GM23338 (cell line): ENCODE measurements at places on chromosomes 3 and 15.
A peak's percentile ranks its signal among the peaks of the same experiment; 100 is the strongest.

DNA sequence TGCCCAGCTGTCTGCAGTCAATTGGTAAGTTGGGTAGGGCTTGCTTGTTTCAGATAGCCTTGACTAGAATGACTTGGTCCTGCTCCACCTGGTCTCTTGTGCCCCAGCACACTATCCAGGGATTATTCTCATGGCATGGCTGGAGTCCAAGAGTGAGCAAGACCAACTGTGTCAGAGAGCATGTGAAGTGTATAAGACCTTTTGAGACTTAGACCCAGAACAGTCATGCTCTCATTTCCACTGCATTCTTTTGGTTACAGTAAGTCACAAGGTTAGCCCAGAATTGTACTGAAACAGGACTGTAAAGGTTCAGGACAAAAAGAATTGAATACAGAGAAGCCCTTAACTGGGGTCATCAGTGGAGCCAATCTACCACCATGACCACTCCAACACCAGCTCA is 650.8 kb upstream of the ADAMTS9 start:
- DNase-seq: no peak

GRCh38 chr15:74788683-74789151 is 6.8 kb downstream of the CSK start:
- peak; percentile 60 for DNase-seq

DNA sequence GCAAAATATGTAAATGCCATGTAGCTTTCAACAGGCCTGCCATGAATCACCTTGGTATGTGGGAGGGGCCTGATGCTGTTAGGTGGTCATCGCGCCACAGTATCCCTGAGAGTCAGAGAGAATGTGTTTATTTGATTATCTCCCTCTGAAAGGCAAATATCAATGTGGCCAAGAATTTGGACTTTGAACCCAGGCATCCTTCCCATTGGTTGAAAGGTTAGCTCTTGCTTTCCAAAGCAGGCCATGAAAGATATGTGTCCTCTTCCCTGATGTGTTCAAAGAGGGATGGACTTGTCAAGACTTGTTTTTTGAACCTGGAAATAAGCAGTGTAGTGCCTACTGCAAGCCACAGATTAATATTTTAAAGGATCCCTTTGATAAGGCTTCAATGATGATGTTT is 36.7 kb downstream of the SRP14 start:
- peak; percentile 32 for DNase-seq

- DNase-seq: no peak
Observed at GRCh38 chr3:178223876-178224275, 312.4 kb upstream of the KCNMB2 start.
